GM10248 (cell line): ENCODE measurements at places on chromosomes 1 and 21.
A peak's percentile ranks its signal among the peaks of the same experiment; 100 is the strongest.

DNA sequence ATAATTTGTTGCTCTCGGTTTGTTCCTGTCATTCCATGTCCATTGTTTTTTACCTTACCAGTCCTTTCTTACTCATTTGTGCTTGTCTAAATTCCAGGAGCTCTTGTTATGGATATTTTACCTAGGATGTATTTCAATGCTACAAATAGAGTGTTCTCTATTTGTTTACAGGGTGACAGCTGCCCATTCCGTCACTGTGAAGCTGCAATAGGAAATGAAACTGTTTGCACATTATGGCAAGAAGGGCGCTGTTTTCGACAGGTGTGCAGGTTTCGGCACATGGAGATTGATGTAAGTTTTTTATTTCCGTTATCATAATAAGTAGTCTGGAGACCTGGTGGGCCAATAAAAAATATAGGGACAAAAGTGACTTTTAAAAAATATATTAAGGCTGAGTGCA is 23.0 kb downstream of the ZBED6 start:
- no peak for DNase-seq

DNA sequence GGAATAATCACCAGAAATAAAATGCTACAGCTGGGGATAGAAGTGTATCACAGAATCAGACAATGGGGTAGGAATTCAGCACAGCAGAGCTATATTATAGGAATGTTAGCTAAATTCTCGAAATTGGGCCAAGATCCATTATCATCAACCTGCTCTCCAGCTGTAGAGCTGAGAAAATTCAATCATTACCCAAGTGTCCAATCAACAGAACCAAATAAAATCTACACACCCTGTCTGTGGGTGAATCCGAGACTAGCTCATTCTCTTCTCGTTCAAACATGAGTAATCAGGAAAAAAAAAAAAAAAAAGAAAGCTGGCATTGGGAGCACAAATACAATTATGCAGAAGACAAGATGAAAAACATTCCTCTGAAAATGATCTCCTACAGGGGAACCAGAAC is 119.2 kb downstream of the CDC7 start:
- DNase-seq = no peak

GRCh38 chr1:228157729-228158126 is 7.9 kb upstream of the IBA57 start:
- no peak for DNase-seq

DNA sequence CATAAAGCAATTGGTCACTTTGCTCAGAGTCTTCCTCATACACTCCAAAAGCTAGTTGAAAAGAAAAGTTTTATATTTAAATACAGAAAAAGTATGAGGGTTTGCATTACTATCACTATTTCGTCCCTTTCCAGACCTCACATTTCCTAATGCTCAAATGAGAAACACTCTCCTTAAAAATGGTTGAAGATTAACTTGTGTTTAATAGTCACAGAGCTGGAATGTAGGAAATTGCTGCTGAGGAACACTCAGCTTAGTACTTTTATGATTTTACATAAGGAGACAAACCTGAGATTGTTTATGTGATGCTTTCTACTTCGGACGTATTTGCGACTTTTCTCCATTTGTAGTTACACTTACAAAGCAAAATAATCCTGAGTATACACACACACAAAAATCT is 39.8 kb downstream of the MYSM1 start:
- no peak for DNase-seq

DNA sequence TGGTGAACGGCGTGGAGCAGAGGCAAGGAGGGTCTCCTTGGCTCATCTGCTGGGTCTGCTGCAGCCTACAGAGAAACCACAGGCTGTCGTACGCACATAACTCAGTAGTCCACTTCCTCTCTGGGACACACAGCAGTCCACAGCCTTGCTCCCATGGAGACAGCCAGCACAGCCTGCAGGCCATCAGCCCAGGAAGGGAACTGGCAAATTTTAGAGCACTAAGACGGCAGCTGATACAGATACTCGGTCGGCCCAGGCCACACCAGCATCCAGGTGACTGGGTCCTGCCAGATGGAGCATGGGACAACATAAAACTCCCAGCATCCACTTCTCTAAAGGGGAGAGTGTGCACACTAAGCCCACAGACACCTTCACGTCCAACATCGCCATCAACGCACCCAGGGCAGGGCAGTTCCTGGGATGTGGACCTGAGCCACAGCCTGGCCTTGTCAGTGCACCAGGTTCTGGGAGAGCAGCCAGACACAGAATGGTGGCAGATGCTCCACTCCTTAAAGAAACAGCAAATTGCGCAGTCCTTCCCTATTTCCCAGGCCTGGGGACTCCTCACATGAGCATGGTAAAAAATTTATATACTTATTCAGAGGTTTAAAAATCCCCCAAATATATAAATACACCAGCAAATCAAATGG is 247.1 kb upstream of the RAB4A start:
- no peak for DNase-seq

GRCh38 chr1:70979881-70980280 is 67.7 kb downstream of the PTGER3 start:
- DNase-seq = no peak

DNA sequence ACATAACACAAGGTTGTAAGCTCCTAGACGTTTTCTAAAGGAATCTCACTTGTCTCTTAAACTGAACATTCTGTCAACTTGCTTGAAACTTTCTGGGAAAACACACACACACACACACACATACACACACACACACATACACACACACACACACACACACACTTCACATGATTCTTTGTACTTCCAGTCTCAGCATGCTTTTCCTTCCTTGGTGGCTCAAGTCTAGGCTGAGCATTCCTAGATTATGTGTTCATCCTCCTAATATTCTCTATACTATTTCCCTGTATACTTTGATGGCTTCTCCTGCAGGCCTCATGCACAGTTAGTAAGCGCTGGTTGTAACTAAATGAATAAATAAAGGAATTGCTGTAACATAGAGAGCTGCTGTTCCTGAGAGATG is 372.1 kb downstream of the PTPRC start:
- no peak for DNase-seq

GRCh38 chr1:209414803-209415329 is 168.6 kb upstream of the CAMK1G start:
- DNase-seq = no peak

GRCh38 chr1:182699393-182700350 is 15.3 kb upstream of the RGS8 start:
- DNase-seq = no peak

DNA sequence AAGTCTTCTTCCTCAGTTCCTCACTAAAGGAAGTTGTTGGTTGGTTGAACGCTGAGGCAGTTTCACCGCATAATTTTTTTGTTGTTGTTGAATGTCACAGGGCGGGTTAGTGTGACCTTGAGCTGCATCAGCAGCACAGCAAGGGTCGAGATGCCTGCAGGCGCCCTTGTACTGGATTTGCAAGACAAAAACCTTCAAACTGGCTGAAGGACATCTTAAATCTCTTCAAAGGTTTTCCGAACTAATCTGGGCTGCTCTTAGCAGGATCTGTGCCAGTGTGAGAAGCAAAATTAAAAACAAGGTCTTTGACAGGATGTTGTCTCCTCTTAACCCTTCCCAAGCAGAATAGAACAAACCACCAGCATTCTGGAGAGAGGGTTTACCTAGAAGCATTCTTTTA is 59.4 kb downstream of the NRIP1 start:
- no peak for DNase-seq

DNA sequence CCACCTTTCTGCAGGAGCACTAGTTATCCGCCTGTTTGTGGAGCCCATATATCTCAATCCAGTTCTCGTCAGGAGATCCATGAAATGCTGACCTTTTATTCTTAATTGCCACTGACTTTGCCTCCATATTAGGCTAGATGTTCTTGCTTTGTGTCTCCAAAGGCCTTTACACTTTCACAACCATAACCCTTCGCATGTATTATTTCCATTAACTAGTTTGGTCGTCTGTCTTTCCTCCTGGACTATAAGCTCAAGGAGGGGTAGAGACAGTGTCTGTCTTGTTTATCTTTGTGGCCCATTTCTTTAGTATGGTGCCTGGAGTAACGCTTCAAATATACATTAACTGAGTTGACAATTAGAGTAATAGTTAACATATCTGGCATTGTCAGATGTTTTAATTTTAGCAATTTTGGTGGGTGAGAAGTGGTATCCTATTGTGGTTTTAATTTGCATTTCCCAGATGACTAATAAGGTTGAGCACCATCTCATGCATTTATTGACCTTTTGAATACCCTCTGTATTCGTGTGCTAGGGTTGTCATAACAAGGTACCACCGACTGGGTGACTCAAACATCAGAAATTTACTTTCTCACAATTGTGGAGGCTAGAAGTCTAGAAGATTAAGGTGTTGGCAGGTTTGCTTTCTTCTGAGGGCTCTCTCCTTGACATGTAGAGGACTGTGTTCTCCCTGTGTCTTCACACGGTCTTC is 21.7 kb upstream of the IL12RB2 start:
- DNase-seq = peak; percentile 14

DNA sequence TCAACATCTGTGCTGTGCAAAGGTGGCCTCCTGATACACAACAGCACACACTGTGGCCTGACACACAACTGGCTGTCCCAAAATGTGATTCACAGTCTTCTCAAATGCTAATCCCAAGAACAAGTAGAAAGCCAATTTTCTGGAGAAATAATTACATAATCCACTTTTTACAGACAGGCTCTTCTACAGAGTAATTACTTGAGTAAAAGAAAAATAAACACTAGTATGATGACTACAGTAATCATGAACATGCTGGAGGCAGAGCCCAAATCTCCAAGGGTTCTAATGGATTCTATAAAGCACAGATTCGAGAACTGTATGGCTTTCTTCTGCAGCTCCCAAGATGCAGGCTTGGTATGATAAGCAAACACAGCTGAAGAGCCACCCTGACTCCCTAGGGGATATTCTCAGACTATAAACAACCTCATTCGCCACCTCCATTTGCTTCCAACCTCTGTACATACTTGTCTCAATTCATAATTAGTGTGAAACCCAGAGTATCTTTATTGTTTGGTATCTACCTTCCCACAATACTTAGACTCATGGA is 81.9 kb downstream of the SIPA1L2 start:
- no peak for DNase-seq

- DNase-seq = no peak
These were observed 3.9 kb downstream of the CLDN19 start for GRCh38 chr1:42736152-42736551.

GRCh38 chr1:7371926-7372325 is 399.2 kb upstream of the VAMP3 start:
- DNase-seq = no peak

DNA sequence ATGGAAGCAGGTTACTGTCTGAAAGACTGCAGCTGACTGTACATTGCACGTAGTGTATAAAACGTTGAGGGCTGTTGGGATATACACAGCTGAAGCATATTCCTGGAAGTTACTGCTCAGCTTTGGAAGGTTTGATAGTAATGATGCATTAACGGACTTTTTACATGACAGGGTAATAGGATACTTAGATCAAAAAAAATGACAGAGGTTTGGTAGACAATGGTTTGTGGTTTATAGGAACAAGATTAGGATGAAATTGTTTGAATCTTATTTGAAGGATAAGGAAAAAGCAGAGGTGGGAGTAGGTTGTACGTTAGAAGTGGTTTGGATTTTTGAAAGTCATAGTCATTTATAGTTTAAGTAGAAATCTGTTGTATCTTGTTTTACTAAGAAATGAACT is 33.0 kb downstream of the ADGRL2 start:
- DNase-seq = no peak

- no peak for DNase-seq
These were observed 21.9 kb downstream of the DIRAS3 start for GRCh38 chr1:68028566-68028965.

DNA sequence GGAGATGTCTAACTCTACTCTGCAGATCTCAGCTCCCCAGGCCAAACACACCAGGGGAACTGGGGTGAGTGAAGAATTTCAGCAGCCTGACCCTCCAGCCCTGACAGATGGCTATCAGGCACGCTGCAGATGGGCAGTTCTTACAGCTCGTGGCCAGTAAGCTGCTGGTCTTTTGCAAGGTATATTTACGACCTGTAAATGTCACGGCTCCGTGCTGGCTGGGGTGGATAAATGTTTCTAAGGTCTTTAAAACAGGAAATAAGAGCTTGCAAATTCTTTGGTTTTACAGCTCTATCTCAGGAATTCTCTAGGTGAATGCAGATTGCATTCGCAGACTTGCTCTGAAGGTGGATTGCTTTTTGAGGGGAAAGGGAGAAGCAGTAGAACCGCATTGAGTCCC is 10.1 kb downstream of the DOP1B start:
- DNase-seq = no peak

GRCh38 chr1:159895836-159896545 is 4.0 kb downstream of the CFAP45 start:
- no peak for DNase-seq

- no peak for DNase-seq
These were observed 72.7 kb downstream of the RPE65 start for GRCh38 chr1:68377098-68377497.

- peak; percentile 78 for DNase-seq
These were observed 7.1 kb upstream of the CPLANE2 start for GRCh38 chr1:16243936-16244649.

- no peak for DNase-seq
These were observed 165.3 kb upstream of the DPYD start for GRCh38 chr1:98086156-98086555.

GRCh38 chr1:147472966-147473732 is 68.2 kb upstream of the BCL9 start:
- DNase-seq = no peak

- DNase-seq = no peak
These were observed 71.7 kb downstream of the SNX7 start for GRCh38 chr1:98732985-98733781.

GRCh38 chr1:22387919-22388580 is 63.6 kb upstream of the ZBTB40 start:
- no peak for DNase-seq

DNA sequence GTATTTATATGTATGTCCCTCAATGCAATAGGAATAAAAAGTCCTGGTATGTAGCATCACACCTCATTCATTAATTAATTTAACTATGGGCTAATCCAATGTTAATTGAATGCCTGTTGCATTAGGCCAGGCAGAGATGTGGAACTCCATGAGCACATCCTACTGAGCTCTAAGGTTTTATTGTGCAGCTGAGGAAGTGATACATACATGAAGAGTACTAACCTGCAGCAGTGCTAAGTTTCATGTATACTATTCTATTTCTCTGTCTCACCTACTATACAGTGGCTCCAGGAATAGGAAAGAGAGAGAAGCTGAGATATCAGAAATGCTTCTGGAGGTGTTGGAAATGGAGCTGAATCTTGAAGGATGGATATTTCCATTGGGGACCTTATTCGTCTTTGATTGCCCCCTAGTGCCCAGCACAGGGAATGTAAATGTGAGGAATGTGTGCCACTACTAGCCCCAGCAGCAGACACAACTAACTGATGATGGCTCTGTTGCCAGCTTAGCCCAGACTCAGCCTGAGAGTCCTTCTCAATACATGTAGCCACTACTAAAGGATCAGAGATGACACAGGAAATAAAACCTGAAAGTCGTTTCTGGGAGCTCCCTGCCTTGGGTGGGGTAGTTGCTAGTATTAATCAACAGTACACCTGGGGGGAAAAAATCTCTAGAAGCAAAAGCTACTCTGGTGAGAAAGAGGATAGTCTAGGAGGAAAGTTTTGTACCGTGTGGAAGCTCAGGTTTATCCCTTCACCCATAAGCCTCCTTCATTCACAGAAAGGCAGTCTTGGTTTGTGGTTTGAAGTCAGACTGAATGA is 173.3 kb upstream of the FOXD3 start:
- DNase-seq = peak; percentile 16
